NCI-H748 treated with DMSO at 0.1 percent for 48 hours (cell line): ENCODE measurements at places on chromosomes 3 and 15.
A peak's percentile ranks its signal among the peaks of the same experiment; 100 is the strongest.

DNA sequence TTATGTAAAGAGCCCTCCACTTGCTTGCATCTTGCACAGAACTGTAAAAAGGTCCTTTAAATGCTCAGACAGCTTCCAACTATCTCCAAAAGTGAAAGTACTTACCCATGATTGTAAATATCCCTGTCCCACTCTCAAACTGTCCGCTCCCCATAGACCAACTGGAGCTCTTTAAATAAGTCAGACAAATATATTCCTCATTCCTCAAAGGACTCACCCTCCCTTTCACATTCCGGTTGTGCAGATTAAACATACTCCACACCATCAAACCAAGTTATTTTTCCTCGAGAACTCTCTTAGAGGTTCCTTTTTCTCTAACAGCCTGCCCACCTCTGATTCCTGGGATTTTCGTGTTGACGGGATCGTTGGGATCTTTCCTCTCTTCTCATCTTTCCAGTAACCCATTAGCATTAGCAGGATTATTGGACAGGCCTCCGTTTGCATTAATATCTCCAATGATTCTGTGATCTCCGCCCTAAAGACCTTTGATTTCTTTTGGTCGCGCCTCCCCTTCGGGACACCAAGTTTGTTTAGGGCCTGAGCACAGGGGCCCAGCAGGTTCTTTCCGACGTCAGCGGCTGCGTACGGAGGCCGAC is 763 bp downstream of the GOLGB1 start:
- DNase-seq = no peak

GRCh38 chr15:55774113-55774970 is 31.4 kb upstream of the PRTG start:
- no peak for DNase-seq

- DNase-seq = no peak
Measured at GRCh38 chr15:49712846-49713450, 92.1 kb downstream of the DTWD1 start.

- no peak for DNase-seq
Measured at GRCh38 chr15:101813803-101814534, 2.0 kb downstream of the OR4F15 start.

GRCh38 chr15:89799011-89799911 is 15.4 kb downstream of the ANPEP start:
- DNase-seq = no peak

- no peak for DNase-seq
Measured at GRCh38 chr3:88640581-88640980, 466.8 kb upstream of the EPHA3 start.

DNA sequence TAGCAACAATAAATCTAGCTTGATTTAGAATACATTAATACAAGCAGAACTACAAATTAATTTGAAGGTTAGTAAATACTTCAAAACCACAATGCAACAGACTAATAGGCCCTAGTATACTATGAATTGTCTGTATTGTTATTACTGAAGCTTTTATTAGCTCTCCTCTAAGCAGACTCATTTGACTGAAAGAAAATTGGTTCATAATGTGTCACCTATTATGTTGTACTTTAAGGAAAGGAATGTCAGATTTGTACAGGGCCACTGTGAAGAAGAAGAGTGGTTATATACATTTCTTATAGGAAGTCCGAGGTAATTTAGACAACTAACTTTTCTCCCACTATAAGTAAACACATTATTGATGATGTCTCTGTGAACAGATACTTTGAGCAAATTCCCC is 954.5 kb downstream of the ZPLD1 start:
- no peak for DNase-seq

GRCh38 chr3:116316771-116317170 is 128.5 kb downstream of the LSAMP start:
- DNase-seq = no peak

GRCh38 chr15:70082281-70082900 is 15.3 kb downstream of the TLE3 start:
- no peak for DNase-seq

- DNase-seq = no peak
Measured at GRCh38 chr3:144636833-144637232, 665.2 kb downstream of the DIPK2A start.

DNA sequence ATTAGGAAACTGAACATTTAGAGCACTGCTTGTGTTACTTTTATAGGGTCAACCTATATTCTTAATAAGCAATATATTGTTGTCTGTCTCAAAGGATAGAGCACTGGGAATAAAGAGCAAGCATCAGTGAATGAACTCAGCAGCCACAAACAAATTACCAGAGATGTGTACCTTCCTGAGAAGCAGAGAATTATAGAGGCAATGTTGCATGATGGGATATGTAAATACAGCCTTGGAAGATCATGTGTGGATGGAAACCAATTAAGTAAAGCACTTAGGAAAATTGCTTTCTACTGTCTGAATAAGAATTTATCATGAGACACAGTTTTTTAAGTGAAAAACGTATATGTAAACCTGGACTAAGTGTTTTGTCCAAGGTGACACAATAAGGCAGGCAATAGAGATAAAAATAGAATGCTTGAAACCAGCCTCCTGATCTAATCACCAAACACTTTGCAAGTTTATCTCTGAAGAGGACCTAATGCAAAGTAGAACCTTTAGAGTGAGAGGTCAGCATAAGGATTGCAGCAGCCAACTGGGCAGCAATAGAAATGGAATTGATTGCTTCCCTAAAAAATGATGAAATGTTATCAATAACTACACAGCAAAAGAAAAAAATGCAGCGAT is 848.0 kb downstream of the TUSC7 start:
- DNase-seq = peak; percentile 80

DNA sequence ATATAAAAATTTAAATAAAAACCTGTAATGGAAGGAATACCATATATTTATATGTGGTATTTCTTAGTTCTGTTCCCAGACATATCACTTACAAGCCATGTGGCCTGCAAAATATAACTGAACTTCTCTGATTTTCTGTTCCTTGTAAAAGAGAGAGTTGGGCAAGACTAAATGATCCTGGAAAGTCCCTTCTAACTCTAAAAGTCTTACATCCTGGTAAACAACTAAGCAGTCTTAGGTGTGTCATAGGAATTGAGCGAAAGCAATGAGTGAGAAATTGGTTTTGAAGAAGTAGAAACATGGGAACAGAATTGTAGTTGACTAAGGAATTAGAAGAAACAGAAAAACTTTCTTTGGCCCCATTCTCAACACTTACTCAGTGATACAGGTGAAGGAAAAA is 25.3 kb upstream of the IL20RB start:
- DNase-seq = no peak

DNA sequence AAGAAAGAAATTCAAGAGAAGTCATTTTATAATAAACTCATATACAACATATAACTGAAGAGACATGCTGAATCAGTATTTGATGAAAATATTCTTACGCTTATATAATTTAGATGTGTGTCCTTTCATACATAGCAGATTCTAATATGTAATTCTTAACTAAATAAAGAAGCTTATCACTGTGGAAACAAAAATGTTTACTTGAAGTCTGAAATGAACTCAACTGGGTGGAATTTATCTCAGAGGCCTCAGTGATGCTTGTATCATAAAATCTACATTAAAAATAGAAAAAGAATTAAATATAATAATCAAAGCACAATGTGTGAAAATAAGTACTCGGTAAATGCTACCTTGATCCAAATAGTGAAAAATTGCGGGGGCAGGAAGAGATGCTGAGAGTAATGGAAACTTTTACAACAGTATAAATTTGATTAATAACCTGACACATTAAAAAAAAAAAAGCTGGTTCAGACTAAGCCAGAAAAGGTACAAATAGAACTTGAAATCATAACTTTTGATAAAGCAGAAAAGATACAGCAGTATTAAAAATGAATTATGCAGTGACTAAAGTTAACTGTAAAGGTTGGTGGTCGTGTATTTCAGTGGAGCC is 12.0 kb upstream of the CBLB start:
- DNase-seq = no peak

GRCh38 chr3:14949126-14949525 is 1.7 kb downstream of the NR2C2 start:
- no peak for DNase-seq

DNA sequence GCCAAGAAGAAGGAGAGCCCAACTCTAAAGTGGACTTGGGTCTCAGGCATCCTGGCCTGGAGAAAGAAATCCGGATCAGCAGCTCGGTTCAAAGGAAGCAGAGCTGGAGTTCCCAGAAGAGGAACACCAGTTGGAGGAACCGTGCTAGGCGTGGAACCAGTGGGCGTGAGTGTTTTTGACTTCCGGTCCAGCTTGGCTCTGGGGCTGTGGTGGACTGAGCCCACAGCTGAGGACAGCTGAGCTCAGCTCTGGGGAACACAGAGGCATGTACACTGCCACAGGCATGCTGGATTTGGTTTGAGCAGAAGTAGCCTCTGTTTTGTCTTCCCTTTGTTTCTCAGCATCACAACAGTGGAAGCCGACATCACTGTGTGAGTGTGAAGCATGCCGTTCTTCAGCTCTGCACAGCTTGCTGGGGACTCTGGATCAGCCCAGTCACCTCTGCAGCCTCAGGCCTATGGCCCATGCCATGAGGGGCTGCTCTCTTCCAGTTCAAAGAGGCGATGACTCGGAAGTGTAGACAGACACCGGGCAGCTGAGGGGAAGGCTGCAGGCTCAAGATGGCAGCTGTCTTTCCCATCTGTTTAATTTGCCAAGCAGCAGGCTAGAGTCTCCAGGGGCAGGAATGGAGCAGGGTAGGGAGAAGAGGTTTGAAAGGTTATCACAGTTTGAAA is 185.8 kb upstream of the UBE3A start:
- DNase-seq = no peak

GRCh38 chr15:70936326-70936725 is 43.7 kb downstream of the LRRC49 start:
- DNase-seq = peak; percentile 61

GRCh38 chr3:42053476-42053875 is 37.7 kb upstream of the TRAK1 start:
- DNase-seq = no peak

- no peak for DNase-seq
Measured at GRCh38 chr3:150784747-150785125, 21.8 kb upstream of the SIAH2 start.

DNA sequence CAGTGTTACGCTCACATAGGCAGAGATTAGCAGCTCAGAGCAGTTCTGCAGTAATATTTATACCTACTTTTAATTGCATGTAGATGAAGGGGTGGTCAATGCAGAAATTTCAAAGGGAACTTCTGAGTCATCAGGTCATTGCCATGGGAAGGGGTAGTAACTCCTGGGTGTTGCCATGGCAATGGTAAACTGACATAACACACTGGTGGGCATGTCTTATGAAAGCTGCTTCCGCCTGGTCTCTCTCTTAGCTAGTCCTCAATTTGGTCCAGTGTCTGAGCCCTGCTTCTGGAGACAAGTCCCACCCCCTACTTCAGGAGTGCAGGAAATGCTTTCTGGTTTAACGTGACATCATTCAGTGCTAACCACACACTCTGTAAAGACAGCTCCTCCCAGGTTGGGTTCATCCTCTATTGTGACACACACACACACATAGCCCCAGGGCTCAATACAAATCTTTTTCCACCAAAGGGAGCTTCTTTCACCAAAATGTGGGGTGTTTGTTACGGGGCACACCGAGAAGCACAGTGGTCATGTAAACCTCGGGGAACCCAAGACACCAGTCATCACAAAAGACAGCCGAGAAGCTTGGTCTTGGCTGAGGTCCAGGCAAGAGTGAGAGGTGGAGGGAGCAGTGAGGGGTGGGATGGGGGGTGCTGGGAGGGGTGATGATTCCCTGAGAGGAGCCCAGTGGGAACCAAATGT is 74.5 kb downstream of the TLE3 start:
- DNase-seq = peak; percentile 10

GRCh38 chr3:143120716-143121240 is 1.2 kb downstream of the CHST2 start:
- DNase-seq = no peak

GRCh38 chr15:97678656-97679055 is 281.8 kb upstream of the ARRDC4 start:
- no peak for DNase-seq

GRCh38 chr3:17179381-17180205 is 294.8 kb downstream of the PLCL2 start:
- DNase-seq = no peak

DNA sequence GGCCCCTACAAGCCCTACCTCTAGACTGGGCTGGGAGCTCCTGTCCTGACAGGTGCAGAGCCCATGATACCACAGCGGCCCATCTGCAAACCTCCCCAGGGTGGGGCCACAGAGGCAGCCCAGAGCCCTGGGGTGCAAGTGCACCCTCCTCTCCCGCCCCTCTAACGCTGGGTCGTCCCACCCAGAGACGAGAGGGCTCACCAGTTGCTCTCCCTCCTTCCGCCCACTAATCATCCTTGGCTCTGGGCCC is 742 bp downstream of the TNK2 start:
- no peak for DNase-seq

DNA sequence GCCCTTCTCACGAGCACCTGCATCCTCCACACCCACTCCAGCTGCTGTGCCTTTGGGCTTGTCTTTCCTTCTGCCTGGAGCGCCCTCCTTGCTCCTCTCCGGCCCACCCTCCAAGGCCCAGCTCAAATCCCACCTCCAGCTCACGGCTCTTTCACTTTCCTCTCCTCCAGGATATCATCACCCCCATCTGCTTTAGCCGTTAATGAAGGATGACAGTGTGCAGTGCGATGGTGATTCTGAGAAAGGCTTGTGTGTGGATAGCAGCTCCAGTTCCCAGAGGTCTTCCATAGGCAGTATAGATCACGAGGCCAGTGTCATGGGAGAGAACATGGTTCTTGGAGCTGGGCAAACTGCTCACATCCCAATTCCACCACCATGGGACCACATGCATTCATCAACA is 237.4 kb downstream of the TLE3 start:
- DNase-seq = no peak

DNA sequence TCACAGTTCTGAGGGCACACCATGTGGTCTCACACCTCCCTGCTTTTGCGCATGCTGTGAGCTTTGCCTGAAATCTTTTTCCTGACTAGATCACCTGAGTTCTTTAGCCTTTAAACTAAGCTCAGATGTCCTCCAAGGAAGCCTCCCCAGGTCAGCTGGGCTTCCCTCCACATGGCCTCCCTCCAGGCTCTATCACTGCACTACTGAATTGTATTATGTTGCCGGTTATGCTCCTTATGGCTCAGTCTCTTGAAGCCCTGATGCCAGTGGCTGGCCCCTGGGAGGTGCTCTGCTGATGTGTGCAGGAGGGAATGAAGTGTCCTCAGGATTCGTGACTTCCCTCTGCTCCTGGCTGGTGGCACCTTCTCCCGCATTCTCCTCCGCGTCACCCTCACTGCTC is 93.3 kb upstream of the BLM start:
- DNase-seq = no peak

- DNase-seq = peak; percentile 59
Measured at GRCh38 chr3:132659365-132660051, at the start of gene ACAD11. ACAD11 (minus strand) TSS chr3:132659809; CDS start chr3:132659751, 58 bp downstream.

- DNase-seq = no peak
Measured at GRCh38 chr3:169505577-169506230, 157.8 kb downstream of the MECOM start.

GRCh38 chr3:81097889-81098288 is 663.6 kb downstream of the GBE1 start:
- no peak for DNase-seq

GRCh38 chr15:79778378-79778990 is 118.3 kb downstream of the MTHFS start:
- no peak for DNase-seq

GRCh38 chr15:56719774-56720555 is 13.3 kb downstream of the ZNF280D start:
- DNase-seq = no peak

- no peak for DNase-seq
Measured at GRCh38 chr3:346186-346585, 149.6 kb downstream of the CHL1 start.

GRCh38 chr15:29074045-29074444 is 188.3 kb downstream of the APBA2 start:
- DNase-seq = no peak

GRCh38 chr3:48938689-48939088 is 20.0 kb downstream of the ARIH2 start:
- no peak for DNase-seq

GRCh38 chr3:114527036-114527644 is 233.3 kb downstream of the TIGIT start:
- no peak for DNase-seq
